Lower lobe of right lung (tissue), 2 donors: ENCODE measurements at places on chromosomes 3 and 15.

DNA sequence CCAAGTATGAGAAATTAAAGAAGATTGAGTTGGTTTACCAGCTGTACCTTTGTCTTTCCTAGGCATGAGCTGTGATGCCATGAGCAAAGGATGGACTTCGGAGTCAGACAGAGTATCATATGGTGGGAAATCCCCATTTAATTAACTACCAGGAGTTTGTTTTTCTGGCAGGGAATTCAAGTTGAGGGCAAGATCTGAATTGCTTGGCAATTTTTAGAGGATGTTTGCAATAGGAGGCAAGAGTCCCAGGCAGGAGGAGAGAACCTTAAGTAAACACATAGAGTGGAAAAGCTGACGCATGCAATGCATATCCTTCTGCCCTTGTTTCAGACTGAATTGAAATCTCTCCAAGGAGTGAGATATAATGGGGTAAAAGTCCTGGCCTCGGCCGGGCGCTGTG is 569.7 kb upstream of the MDFIC2 start:
- H3K4me3 ChIP-seq, result no peak overlapping the region
- H3K27ac ChIP-seq, result no peak overlapping the region
- no peaks in the 10 kb centered on the region for H3K27me3 ChIP-seq

- no peaks in the 10 kb centered on the region for H3K27me3 ChIP-seq
- H3K27ac ChIP-seq, result no peak overlapping the region
- H3K36me3 ChIP-seq, result no peaks in the 10 kb centered on the region
- H3K4me1 ChIP-seq, result no peaks in the 10 kb centered on the region
These were observed 110.3 kb downstream of the LSM3 start for GRCh38 chr3:14288833-14289451.

GRCh38 chr3:46566040-46566641 is at the start of gene LRRC2:
Gene LRRC2 (minus strand): TSS chr3:46566302. CDS start chr3:46551591, 14,711 bp downstream.
- H3K4me1 ChIP-seq, result peaks cover 19% of the 10 kb centered on the region
- H3K27ac ChIP-seq, result no peak within 1 kb of the TSS
- no peak for DNase-seq
- no peaks in the 10 kb centered on the region for H3K36me3 ChIP-seq
- H3K27me3 ChIP-seq, result peaks cover 19% of the 10 kb centered on the region
- H3K4me3 ChIP-seq, result peak within 1 kb of the TSS; percentile 57

DNA sequence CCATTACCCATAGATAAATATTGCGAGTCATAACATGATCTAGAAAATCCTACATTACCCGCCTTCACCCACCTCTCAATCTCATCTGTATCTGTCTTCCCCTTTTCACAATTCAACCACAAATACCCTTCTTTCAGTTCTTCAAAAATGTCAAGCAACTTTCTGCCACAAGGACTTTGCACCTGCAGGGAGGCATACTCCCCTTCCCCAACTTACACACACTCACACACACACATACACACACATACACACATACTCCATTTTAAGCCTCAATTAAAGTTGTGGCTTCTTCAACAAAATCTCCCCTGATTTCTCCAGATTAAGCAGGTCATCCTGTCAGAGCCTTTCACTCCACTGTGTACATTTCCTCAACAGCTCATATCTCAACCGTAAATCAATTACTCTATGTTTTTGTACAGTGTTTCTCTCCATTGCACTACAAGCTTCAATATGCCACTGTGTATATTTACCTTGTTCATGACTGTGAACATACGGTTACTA is 33.1 kb upstream of the CCDC50 start:
- H3K36me3 ChIP-seq, result no peaks in the 10 kb centered on the region
- H3K27ac ChIP-seq, result no peak overlapping the region

- H3K27ac ChIP-seq, result no peak overlapping the region
- DNase-seq, result no peak
- no peaks in the 10 kb centered on the region for H3K27me3 ChIP-seq
- H3K4me3 ChIP-seq, result no peak overlapping the region
- no peaks in the 10 kb centered on the region for H3K4me1 ChIP-seq
These were observed 102.8 kb downstream of the STT3B start for GRCh38 chr3:31635545-31635944.

DNA sequence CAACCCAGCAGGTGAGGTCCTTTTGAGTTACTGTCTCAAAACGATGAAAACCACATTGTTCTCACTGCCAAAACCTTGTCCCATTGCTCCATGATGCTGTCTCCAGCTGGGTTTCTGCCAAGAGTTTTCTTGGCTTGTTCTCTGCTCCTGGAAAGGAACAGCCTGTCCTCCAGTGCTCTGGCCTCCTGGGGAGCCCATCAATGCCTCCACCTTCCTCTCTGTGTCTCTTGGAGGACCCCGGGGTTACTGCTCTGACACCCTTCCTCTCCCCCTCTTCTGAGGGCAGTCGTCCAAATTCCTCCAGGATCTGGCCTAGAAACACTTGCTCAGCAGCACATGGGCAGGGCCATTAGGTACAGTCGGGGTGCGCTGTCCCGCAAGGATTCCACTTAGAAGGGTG is 63.9 kb upstream of the RGMA start:
- no peak for DNase-seq
- no peaks in the 10 kb centered on the region for H3K36me3 ChIP-seq
- H3K4me3 ChIP-seq, result no peak overlapping the region
